ENCODE measurements at places on chromosomes 11 and 22.

- DNase-seq, result no peak
These were observed 27.2 kb upstream of the TH start for GRCh38 chr11:2198621-2199365.

DNA sequence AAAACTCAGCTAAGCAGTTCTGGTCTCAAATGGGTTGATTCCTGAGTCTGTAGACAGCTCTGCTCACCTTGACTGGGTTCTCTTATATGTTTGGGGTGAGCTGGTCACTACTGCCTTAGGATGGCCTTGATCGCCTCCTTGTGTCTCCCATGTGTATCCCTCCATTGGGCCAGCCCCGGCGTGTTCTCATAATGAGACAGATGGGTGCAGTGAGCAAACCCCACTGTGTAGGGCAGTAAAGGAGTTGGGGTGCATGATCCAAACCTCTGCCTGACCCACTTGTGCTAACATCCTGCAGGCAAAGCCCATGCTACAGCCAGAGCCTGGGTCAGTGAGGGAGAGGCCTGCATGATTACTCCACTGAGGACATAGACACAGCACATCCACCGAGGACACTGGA, 657.6 kb downstream of the BRD1 start:
- DNase-seq, result peak; percentile 71

DNA sequence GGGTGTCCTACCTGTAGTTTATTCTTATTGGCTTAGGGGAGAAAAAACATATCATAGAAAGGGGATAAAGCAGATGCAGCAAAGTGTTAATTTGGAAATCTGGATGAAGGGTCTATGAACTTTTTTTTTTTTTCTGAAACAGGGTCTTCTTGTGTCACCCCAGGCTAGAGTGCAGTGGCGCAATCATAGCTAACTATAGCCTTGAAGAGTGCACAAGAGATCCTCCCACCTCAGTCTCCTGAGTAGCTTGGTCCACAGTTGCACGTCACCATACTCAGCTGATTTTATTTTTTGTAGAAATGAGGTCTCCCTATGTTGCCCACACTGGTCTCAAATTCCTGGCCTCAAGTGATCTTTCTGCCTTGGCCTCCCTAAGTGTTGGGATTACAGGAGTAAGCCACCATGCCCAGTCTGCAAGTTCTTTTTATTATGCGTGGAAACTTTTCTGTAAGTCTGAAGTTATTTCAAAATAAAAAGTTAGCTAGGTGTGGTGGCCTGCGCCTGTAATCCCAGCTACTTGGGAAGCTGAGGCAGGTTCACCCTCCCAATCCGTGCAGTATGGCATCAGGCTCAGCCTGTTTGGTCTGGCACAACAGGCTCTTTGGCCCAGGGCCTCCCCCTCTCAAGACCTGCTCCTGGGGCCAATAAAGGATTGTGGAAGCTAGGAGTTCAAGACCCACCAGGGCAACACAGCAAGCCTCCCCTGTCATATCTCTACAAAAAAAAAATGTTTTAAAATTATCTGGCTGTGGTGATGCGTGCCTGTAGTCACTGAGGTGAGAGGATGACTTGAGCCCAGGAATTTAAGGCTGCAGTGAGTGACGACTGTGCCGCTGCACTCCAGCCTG, 111.9 kb downstream of the MED15 start:
- DNase-seq, result no peak

DNA sequence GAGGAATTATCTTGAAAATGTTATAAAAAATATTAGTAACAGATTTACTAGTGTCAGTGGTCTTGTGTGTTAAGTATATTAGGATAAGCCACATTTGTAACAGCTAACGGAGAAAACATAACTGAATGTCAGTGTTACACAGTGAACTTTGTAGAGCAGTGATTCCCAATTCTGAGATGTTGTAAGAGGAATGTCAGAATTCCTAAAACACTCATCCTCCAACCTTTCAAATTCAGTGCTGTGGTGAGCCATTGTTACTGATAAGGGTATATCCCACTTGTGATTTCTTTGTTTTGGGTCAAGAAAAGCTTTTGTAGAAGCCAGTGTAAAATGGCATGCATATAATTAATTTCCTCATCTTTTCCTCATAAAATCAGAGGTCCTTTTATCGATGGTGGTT, 61.9 kb downstream of the ARHGEF12 start:
- no peak for DNase-seq

- DNase-seq, result no peak
These were observed 81.7 kb upstream of the MYO18B start for GRCh38 chr22:25660336-25660735.

- DNase-seq, result no peak
These were observed 79.4 kb downstream of the PRR5L start for GRCh38 chr11:36375353-36376008.

DNA sequence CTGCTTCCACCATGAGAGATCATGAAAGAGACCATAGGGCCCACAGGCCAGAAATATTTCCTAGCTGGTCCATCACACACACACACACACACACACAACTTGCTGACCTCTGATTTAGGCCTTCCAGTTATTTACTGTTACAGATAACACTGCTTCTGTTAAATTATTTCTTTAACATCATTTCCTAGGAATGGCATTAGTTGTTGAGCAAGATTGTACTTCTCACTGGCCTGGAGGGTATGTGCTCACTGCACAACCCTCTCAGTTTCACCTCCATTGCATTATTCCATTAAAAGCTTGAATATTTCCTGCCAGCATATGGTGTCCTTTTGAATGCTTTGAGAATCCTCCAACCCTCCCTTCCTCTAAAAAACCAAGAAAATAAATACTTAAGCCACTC, 104.4 kb downstream of the MICAL2 start:
- no peak for DNase-seq

GRCh38 chr11:69657911-69658625, 17.1 kb downstream of the LTO1 start:
- DNase-seq, result peak; percentile 95

GRCh38 chr11:121039971-121040613, 16.2 kb downstream of the TBCEL start:
- DNase-seq, result peak; percentile 44

GRCh38 chr11:127247261-127247851, 246.8 kb upstream of the KIRREL3 start:
- peak; percentile 60 for DNase-seq

DNA sequence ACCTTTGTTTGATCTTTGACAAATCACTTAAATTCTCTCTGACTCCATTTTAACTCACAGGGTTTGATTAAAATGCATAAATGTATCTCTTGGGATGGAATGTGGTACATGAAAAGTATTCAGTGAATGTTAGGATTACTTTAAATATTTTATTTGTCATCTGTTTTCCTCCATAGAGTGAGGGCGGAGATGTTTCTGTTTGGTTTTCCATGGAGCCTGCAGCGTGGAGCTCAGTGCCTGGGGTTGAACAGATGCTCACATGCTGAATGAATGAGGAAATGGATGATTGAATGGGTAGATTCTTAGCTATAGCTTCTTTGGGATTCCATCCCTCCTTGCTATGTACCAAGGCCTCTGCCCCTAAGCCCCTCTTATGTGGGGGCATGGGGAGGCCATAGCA, 10.0 kb downstream of the TSPAN18 start:
- no peak for DNase-seq

DNA sequence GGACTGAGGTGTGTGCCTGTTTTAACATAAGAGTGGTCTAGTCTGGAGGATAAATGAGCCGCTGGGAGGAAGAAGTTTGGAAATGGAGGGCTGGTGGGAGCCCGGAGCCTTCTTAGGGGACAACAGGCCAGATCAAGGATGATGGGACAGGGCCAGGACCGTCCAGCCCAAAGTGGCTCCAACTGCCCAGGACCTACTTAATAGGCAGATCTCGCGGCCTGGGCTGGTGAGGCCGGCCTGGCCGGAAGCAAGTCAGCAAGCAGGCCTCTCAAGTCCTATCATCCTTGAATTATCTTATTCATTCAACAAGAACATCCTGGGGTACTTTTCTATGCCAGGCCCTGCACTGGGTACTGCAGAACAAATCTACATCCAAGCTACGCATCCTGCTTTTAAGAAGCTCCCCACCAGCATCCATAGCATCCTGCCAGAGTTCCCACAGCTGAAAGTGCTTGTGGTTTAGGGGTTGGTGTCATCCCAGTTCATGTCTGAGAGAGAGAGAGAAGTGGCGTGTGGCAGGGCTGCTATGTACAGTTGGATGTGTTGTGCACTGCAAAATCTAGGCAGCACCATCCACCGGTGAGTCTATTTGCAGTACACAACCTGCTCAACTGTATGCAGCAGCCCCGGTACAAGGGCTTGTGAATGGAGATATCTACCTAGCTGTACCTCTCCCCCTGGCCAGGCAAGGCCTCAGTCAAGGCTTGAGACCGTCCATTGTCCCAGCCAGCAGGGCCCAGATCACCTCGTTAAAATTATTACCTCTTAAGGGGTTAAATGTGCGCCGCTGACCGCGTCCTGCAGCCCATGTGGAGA, 82.1 kb downstream of the FBLN1 start:
- DNase-seq, result no peak

DNA sequence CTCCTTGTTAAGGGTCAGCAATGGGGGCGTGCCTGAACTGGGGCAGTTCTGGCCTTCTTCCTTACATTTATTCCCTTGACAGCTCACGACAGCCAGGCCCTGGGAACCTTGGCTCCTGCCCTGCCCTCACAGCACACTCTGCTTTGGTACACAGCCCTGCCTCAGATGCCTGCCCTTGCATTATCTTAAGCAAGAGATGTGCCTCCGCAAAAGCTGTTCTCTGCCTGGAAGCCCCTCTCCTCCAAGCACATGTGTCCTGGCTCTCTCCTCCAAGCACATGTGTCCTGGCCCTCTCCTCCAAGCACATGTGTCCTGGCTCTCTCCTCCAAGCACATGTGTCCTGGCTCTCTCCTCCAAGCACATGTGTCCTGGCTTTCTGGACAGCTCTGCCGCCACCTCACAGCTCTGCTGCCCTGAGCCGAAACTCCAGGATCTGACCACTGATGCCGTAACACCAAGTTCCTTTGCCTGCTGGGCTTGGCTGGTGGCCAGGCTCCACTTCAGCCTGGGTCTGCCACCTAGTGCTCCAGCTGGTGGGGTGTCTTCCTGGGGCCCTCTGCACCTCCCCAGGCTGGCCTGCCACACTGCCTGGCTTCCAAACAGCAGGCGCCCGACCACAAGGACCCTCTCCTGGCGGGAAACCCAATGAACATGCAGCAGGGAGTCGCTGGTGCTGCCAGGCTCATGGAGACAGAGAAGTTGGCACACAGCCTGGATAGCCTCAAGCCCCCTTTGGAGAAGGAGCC, 53.0 kb downstream of the SCUBE1 start:
- no peak for DNase-seq

GRCh38 chr11:118530683-118531596, at the start of gene TMEM25:
TMEM25 (plus strand) TSS chr11:118531192; CDS start chr11:118531802, 610 bp downstream.
- DNase-seq, result peak; percentile 91

Data from endodermal cell (in vitro differentiated cells).